Spleen (tissue), 13 donors: ENCODE measurements at places on chromosomes 7 and 10. TPM values are rescaled to one million over a fixed set of nuclear protein-coding genes. Genes with fewer than 3 reads are reported as not detected.
A peak's percentile ranks its signal among the peaks of the same experiment; 100 is the strongest.

DNA sequence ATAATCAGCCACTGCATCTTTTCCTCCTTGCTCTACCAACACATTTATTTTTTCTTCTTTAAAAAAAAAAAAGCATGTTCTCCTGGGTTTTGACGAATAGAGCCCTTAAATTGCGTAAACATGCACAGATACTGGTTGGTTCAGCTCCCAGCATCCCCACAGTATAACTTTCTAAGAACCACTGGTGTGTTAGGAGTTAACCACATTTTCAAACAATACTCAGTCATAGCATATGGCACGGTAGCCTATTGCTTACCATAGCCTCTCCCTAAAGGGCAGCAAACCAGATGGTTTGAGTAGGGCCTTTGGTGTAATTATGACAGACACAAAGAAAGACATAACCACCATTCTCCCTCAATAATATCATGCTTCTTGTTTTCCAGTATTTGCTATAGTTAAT lies 145.0 kb downstream of the LRRC4 start:
- no peaks in the 10 kb centered on the region for H3K4me1 ChIP-seq
- no peak overlapping the region for H3K27ac ChIP-seq
- H3K27me3 ChIP-seq = no peaks in the 10 kb centered on the region
- no peak overlapping the region for H3K4me3 ChIP-seq

GRCh38 chr7:15557186-15557585 lies 4.6 kb downstream of the AGMO start:
- H3K27me3 ChIP-seq = no peaks in the 10 kb centered on the region
- no peaks in the 10 kb centered on the region for H3K36me3 ChIP-seq
- H3K27ac ChIP-seq = no peak overlapping the region
- H3K4me3 ChIP-seq = no peak overlapping the region
- H3K4me1 ChIP-seq = no peaks in the 10 kb centered on the region

Gene TAF6
- polyA plus RNA-seq = 16.5 TPM

GRCh38 chr7:139252451-139252850 lies 21.4 kb downstream of the UBN2 start:
- no peaks in the 10 kb centered on the region for H3K4me1 ChIP-seq
- H3K4me3 ChIP-seq = no peak overlapping the region
- H3K27me3 ChIP-seq = no peaks in the 10 kb centered on the region

DNA sequence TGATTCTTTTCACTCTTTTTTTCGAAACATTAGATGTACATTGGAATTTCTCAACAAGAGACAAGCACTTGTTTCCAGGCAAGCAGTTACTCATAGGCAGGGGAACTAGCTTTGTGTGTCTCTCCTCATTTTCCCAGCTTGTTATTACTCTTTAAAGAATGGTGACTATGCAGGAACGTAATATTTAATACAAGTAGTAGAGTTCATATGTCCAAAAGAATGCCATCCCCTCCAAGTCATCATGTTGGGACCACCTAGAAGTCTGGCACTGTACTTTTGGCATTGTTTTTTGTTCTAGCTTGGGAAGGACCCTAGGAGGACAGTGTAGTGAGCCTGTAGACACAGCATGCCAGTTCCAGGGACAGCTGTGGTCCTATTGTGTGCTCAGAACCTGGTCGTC lies 650.7 kb downstream of the INHBA start:
- no peaks in the 10 kb centered on the region for H3K27me3 ChIP-seq
- H3K36me3 ChIP-seq = no peaks in the 10 kb centered on the region
- no peak overlapping the region for H3K27ac ChIP-seq

Gene CYP17A1
- 0.30 TPM for polyA plus RNA-seq

DNA sequence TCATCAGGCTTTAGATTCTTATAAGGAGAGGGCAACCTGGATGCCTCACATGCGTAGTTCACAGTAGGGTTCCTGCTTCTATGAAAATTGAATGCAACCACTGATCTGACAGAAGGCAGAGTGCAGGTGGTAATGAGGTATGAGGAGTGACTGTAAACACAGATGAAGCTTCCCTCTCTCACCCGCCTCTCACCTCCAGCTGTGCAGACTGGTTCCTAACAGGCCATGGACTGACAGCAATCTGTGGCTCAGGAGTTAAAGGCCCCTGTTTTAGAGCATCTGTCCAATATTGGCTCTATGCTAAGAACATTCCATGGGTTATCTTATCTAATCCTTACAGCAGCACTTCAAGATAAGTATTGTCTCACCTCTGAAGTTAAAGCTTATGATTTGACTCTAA lies 213.5 kb upstream of the NRP1 start:
- no peak overlapping the region for H3K4me3 ChIP-seq
- no peak overlapping the region for H3K27ac ChIP-seq
- DNase-seq = no peak
- H3K27me3 ChIP-seq = no peaks in the 10 kb centered on the region
- no peaks in the 10 kb centered on the region for H3K36me3 ChIP-seq

GRCh38 chr10:28930514-28931495 lies 253.5 kb downstream of the BAMBI start:
- no peak for DNase-seq
- H3K4me3 ChIP-seq = no peak overlapping the region
- H3K36me3 ChIP-seq = no peaks in the 10 kb centered on the region
- H3K27ac ChIP-seq = no peak overlapping the region
- no peaks in the 10 kb centered on the region for H3K4me1 ChIP-seq
- H3K27me3 ChIP-seq = no peaks in the 10 kb centered on the region

- no peaks in the 10 kb centered on the region for H3K36me3 ChIP-seq
- H3K4me3 ChIP-seq = no peak overlapping the region
- H3K27me3 ChIP-seq = no peaks in the 10 kb centered on the region
- H3K4me1 ChIP-seq = no peaks in the 10 kb centered on the region
- DNase-seq = no peak
These were observed 33.1 kb upstream of the RPA3 start for GRCh38 chr7:7751243-7752092.

Gene ASNS
- 38.8 TPM for polyA plus RNA-seq

DNA sequence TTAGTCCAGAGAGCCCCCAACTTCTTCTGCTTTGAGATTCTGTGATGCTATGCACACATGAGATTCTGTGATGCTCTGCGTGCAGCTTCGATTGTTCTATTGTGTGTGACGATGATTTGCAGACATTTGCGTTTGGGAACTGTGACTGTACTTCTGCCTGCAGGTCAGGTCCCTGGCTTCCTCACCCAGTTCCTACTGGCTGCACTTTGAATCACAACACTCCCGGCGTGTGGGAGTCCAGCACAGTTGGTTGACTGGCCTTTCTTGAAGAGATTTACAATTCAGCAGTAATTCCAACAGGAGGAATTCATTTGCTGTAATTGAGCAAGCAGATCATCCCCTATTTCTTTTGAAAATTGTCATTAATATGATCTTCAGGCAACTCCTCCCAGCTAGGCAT lies 252.2 kb upstream of the YAE1 start:
- no peaks in the 10 kb centered on the region for H3K4me1 ChIP-seq
- no peak overlapping the region for H3K27ac ChIP-seq
- H3K4me3 ChIP-seq = no peak overlapping the region
- no peaks in the 10 kb centered on the region for H3K36me3 ChIP-seq
- peaks cover 5% of the 10 kb centered on the region for H3K27me3 ChIP-seq

DNA sequence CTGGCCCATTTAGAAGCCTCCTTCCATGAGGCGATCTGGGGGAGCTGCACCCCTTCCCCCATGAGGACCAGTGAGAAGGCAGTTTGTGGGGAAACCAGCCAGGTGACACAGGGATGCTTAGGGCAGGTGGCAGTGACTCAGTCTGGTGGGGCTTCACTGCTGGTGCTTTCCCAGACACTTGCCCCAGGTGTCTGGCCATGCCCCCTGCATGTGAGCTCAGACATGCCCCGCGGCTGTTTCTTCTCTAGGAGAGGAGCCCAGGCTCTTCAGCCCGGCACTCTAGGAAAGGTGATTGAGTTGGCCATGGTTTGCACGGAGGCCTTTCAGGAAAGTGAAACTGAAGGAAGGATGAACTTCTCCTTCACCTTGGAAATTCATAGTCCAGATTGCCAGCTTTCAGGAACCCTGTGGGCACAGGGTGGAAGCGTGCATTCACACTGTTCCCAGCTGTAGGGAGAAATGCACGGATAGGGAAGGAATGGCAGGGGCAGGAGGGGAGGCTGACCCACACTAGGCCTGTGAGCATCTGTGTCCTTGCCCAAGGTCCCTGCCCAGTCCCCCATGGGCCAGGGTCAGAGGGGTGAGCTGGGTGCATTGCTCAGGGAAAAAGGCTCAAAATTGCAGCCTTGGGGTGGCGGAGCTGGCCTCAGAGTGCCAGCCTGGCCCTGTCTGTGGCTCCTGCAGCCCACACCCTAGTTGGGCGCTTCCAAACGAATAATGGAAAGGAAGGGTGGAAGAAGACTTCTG lies 359.1 kb downstream of the GLRX3 start:
- H3K4me1 ChIP-seq = no peaks in the 10 kb centered on the region
- H3K27ac ChIP-seq = no peak overlapping the region
- no peaks in the 10 kb centered on the region for H3K36me3 ChIP-seq
- DNase-seq = peak; percentile 54
- no peaks in the 10 kb centered on the region for H3K27me3 ChIP-seq

- peaks cover 30% of the 10 kb centered on the region for H3K4me1 ChIP-seq
- H3K4me3 ChIP-seq = no peak overlapping the region
- H3K27ac ChIP-seq = no peak overlapping the region
- H3K27me3 ChIP-seq = no peaks in the 10 kb centered on the region
- H3K36me3 ChIP-seq = no peaks in the 10 kb centered on the region
These were observed 14.2 kb downstream of the CCSER2 start for GRCh38 chr10:84342584-84342983.

- DNase-seq = no peak
- H3K4me3 ChIP-seq = no peak overlapping the region
- H3K36me3 ChIP-seq = no peaks in the 10 kb centered on the region
- H3K27ac ChIP-seq = no peak overlapping the region
- no peaks in the 10 kb centered on the region for H3K4me1 ChIP-seq
These were observed 61.6 kb downstream of the COBL start for GRCh38 chr7:51255036-51255435.

GRCh38 chr10:4725917-4726606 lies 99.9 kb upstream of the AKR1E2 start:
- H3K36me3 ChIP-seq = no peaks in the 10 kb centered on the region
- H3K4me1 ChIP-seq = no peaks in the 10 kb centered on the region
- DNase-seq = no peak
- no peaks in the 10 kb centered on the region for H3K27me3 ChIP-seq
- H3K27ac ChIP-seq = no peak overlapping the region

DNA sequence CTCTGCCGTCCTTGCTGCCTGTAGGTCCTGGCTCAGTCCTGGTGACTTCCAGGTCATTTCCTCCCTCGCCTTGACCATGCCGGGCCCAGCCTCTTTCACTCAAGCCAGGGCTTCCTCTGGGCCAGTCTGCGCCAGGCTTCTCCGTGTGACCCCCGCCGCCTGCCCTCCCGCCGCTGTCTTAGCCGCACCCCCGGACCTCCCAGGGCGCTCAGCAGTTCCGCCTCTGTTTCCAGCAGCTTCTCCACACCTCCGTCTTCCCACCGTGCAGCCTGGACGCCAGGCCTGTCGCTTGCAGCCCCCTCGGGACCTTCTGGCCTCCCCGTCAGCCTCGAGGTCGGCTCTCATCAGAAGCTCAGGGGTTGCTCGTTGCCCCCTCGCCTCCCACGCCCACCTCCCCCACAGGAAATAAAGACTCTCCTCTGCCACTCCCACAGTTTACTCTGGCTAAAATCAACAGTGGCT lies 123.0 kb upstream of the FZD8 start:
- H3K4me3 ChIP-seq = peak overlapping the region; percentile 19
- H3K27ac ChIP-seq = peak overlapping the region; percentile 26
- peak; percentile 80 for DNase-seq
- peaks cover 8% of the 10 kb centered on the region for H3K4me1 ChIP-seq
- no peaks in the 10 kb centered on the region for H3K36me3 ChIP-seq

DNA sequence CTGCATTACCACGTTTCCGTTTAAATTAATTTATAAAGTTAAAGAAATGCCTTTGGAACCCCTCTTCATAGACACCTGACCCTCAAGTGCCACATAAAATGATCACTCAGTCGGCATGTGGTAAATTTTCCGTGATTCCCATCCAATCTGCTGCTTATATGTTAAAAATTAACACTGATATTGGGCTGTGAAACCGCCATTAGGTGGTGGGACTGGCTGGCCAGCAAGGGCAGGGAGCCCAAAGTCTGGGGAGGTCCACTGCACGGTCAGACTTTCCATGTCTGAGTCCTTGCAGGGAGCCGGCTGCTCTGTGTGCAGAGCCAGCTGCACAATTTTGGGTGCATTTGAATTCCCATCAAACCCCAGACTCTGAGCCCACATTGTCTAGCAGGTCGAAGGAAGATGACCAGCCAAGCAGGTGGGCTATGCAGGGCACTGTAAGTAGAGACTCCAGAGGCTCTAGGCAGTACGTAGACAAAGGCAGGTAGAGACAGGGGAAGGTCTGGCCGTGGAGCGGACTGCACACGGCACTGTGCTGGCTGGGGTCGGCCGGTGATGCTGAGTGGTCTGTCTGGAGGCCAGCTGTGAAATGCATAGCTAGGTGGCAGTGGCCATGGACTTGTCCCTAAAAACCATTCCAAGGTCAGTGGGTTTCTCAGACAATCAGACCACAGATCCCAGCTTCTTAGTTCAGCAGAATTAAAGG lies 122.9 kb downstream of the SH3PXD2A start:
- no peaks in the 10 kb centered on the region for H3K27me3 ChIP-seq
- H3K27ac ChIP-seq = no peak overlapping the region
